ENCODE measurements at places on chromosomes 13 and 19.

DNA sequence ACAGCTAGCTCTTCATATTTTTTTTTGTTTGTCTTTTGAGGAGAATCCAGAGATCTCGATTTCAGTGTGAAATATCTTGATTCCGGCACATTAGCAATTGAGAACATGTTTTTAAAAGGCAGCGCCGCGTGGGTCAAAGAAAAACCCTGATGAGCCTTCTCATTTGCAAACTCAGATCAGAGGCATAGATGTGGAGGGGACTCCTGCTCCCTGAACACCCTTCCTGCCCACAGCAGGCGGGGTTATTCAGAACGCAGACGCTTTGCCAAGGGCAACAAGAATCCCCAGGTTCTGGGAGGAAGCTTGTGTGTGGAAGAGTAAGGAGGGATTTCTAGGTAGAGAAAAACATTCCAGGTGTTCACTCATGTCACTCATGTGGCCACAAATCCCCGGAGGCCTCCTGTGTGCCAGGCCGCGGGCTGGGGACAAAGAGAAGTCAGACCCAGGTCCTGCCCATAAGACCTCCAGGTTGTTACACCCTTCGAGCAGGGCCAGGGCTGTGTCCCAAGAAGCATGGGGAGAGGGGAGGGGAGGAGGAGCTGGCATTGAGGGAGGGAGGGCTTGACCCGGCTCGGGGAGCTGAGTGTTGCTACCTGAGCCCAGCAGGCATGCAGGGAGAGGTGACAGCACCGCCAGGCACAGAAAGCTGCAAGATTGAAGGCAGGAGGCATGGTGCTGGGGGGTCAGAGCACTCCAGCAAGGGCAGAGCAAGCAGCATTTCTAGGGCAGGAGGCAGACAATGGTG, 15.9 kb upstream of the IGLON5 start:
- DNase-seq = no peak

GRCh38 chr13:112638157-112638750, 50.3 kb upstream of the TUBGCP3 start:
- DNase-seq = no peak

DNA sequence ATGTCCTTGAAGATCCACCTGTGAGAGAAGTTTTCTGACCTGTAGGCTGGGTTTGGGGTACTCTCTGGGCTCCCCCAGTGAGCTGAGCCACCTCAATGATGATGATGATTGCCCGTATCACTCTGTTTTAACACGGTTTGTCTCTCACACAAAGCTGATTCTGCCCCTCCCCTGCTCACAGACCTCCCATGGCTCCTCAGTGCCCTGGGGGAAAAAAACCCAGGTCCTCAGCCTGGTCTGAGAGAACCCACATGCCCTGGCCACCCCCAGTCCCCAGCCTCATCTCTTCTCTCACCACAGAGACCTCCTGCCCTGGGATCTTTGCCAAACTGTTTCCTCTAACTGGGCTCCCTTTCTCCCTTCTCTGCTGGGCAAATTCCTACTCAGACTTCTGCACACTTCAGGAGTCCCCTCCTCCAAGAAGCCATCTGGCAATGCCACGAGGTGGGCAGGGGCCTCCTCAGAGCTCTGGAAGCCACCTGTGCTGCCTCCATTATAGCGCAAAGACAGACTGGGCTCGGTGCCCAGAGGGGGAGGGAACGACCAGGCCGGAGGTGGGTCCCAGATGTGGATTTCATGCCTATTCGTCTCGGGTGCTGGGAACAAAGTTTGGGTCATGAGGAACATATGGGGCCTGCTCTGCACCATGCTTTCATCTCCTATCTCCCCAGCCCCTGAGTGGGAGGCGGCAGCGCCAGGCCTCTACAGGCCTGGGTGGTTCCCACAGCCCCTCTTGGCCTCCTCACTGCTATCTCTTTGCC, 8.5 kb upstream of the CA11 start:
- DNase-seq = no peak

DNA sequence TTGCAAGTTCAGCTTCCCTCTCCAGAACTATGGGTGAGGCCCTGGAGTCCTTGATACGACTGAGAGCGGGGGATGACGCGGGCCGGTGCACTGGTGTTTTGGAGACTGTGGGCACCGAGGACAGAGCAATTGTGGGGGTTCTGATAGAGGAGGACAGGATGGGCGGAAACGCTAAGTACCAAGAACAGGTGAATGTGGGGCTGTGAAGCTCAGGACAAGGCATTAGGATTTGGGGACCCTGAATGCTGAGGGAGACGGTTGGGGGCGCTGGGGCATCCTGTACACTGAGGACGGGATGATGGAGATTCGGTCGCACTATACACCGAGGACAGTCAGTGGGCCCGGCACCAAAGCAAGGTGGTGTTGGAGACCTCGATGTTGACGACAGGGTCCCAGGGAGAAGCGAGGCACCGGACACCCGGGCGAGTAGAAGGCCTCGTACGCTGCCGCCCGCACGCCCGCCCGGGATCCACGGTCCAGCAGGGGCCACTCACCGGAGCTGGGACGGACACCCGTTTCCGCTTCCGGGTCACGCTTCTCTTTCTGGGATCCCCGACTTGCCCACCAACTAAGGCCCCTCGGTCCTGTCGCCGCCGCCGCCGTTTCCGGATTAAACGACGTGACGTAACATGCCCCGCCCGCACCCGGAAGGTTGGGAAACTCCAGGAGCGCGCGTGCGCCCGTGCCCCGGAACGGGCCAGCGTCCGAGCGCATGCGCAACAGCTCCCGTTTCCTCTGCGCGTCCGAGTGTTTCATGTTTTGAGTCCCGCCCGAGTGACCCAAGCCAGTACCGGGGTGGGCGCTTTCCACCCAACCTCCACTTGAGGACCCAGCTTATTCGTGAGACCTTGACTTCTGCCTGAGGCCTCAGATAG, at the start of gene CHMP2A:
CHMP2A (minus strand) TSS at position 612 of the 875 bp plus-strand sequence. CDS start 893 bp downstream, outside the sequence.
- no peak for DNase-seq

- no peak for DNase-seq
These were observed 199.4 kb upstream of the IPO5 start for GRCh38 chr13:97753942-97754670.

DNA sequence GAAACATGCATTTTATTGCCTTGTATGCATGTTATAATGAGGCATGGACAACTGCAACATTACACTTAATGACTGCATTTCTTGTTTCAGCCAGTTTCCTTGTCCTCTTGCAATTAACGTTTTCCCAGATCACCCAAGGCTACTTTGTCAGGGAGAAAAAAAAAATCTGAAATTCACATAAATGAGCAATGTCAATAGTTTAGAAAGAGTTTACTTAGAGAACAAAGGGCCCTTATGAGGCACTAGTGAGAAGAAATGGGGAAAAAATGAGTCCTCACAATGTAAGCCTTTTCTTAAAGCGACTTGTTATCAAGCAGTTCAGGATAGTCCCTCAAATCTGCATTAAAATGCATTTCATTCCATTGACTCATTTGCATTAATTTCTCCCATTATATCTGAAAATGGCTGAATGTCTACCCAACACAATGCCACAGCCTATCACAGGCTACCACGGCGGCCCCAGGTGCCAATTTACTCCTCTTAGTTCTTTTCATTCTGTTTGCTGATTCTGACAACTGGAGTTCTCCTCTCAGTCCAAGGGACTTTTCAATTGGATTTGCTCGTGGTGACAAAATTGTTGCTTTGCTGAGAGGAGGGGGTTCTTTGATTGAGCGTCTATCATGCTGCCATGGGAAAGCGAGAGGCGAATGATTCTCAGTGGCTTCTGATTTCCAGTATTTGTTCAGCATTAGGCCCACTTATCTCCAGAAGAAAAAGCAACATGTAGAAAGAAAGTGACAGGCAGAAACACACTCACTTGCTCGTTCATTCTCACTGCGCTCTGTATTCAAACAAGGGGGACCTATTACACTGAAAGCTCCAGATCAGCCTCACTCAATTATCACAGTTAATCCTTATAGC, 107.1 kb downstream of the DACH1 start:
- DNase-seq = no peak

GRCh38 chr13:102693776-102694175, 1.1 kb downstream of the METTL21C start:
- no peak for DNase-seq

GRCh38 chr13:23427342-23427843, 6.1 kb downstream of the SACS start:
- no peak for DNase-seq

- DNase-seq = no peak
These were observed 31.3 kb upstream of the USE1 start for GRCh38 chr19:17183858-17184321.

DNA sequence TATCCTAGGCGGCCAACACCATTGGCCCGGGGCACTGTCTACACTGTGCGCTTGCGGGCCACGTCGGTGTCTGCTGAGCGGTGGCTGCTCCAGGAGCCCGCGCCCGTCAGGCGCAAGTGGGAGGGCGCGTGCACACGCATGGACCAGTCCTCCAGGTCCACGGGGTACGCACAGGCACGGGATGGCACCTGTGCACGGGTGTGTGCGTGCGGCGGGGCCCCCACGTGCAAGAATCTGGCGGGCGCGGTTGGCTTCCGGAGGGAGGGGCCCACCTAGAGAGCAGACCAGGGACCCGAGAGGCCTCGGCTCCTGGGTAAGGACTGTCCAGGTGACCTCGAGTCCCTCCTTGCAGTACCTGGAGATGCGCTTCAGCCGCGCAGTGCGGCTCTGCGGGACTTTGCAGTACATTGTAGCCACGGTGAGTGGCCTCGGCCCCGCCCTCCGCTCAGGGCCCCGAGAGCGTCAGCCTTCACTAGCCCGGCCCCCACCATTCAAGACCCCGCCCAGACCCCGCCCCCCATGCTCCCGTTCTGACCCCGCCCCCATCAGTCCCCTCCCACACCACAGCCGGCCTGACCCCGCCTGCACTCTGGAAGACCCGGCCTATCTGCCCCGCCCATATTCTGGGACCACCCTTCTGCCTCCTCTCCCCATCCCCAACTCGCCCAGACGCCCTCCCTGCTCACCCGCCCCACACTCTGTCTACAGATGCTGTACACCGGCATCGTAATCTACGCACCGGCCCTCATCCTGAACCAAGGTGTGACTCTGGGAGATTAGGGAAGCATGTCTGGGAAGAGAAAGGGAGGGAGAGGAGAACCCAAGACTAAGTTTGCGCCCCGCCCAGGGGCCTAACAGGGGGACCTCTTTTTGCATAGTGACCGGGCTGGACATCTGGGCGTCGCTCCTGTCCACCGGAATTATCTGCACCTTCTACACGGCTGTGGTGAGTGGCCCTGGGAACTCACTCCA, 2.3 kb downstream of the SLC5A5 start:
- no peak for DNase-seq

- no peak for DNase-seq
These were observed 118.5 kb downstream of the ATP8A2 start for GRCh38 chr13:25490236-25490635.

GRCh38 chr13:34863360-34864135, 78.5 kb upstream of the NBEA start:
- DNase-seq = no peak

GRCh38 chr19:49682274-49682673, 5.2 kb downstream of the PRMT1 start:
- DNase-seq = no peak

DNA sequence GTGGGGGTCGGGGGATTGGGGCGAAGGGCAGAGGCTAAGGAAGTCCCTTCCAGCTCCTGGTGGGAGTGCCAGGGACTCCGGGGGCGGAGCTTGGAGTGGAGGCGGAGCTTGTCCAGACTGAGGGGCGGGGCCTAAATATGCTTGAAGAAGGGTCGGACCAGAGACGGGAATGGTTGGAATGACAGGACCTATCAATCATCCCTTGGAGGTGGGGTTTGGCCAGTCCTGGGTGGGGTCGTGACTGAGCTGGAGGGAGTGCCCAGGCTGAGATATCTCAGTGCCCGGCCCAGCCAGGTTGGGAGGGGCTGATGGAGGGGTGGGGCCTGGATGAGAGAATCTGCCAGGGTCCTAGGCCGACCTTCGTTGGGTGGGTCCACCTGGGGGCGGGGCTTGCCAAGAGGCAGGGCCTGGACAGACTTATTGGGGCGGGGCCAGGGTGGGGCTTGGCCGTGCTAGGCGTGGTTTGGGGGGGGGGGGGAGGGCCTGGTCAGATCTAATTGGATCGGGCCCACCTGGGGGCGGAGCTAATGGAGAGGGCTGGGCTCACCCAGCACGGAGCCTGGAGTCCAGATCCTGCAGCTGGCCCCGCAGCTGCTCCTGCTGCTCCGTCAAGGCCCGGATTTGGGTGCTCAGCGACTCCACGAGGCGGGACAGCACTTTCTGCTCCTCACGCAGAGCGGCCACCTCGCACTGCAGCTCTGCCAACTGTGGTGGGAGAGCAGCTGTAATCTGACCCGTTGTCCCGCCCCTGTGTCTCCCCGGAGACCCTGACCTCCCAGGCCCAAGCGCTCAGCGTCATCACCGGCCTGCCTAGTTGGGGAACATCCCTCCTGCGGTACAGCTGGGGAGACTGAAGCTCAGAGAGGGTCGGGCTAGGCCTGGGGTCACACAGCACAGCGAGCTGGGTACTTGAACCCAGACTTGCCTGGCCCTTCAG, 2.6 kb upstream of the WIZ start:
- DNase-seq = no peak

- no peak for DNase-seq
These were observed 6.3 kb downstream of the GPR18 start for GRCh38 chr13:99251921-99252320.

- DNase-seq = no peak
These were observed 10.3 kb upstream of the ZNF14 start for GRCh38 chr19:19743176-19743575.

DNA sequence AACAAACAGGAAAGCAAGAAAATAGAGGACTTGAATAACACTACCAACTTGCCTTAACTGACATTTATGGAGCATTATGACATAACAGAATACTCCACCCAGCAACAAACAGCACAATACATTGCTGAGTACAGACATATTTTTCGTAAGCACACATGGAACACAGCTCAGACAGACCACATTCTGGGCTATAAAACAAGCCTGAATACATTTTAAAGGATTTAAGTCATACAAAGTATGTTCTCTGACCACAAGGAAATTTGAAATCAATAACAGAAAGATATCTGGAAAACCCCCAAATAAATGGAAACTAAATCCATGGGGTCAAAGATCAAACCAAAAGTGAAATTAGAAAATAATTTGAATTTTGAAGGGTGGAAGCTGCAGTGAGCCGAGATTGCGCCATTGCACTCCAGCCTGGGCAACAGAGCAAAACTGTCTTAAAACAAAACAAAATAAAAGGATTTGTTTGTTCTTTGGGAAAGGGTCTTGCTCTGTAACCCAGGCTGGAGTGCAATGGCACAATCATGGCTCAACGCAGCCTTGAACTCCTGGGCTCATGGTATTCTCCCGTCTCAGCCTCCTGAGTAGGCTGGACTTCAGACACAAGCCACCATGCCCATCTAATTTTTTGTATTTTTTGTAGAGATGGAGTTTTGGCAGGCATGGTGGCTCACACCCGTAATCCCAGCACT, 5.6 kb downstream of the ZDHHC20 start:
- no peak for DNase-seq

DNA sequence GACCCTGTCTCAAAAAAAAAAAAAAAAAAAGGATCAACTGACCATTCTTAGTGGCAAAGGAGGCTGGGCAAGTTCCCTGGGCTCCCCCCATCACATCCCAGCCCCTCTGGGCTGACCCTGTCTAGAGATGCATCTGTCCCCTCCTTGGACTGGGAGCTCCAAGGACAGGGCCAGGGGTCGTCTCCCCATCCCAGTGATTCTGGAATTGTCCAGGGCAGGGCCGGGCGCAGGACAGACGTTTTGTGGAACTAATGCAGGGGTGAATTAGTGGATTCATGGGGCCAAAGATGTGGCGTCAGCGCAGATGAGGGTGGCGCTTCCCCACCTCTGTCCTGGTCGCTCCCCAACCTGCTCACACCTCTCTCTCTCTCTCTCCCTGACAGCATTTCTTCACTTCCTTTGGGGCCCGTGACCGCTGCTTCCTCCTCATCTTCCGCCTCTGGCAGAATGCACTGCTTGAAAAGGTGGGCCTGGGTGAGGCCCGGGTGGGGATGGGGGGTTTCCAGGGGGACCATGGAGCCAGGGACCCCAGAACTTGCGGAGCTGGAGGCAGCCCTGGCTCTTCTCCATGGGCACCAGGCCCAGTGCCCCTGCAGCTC, 11.1 kb downstream of the GRAMD1A start:
- no peak for DNase-seq
